Daoy (cell line): ENCODE measurements at places on chromosomes 11 and 22. TPM values are rescaled to one million over a fixed set of nuclear protein-coding genes. Genes with fewer than 3 reads are reported as not detected.

Gene OR5A1
- not detected in 2 replicates for total RNA-seq

Gene B4GALNT4
- 3.0 and 4.9 TPM in 2 replicates for total RNA-seq

Gene CLDN5
- total RNA-seq: 0.11 TPM in 1 of 2 replicates, not detected in the other

Gene KRTAP5-11
- not detected in 2 replicates for total RNA-seq

Gene MUC2
- not detected in 2 replicates for total RNA-seq

Gene GAL3ST3
- total RNA-seq: not detected in 2 replicates

Gene AAMDC
- total RNA-seq: 15.1 and 19.4 TPM in 2 replicates

Gene SMTNL1
- total RNA-seq: not detected in 2 replicates

Gene TRPM5
- total RNA-seq: 0.11 TPM in 1 of 2 replicates, not detected in the other

Gene SLC15A3
- 3.0 and 3.9 TPM in 2 replicates for total RNA-seq

DNA sequence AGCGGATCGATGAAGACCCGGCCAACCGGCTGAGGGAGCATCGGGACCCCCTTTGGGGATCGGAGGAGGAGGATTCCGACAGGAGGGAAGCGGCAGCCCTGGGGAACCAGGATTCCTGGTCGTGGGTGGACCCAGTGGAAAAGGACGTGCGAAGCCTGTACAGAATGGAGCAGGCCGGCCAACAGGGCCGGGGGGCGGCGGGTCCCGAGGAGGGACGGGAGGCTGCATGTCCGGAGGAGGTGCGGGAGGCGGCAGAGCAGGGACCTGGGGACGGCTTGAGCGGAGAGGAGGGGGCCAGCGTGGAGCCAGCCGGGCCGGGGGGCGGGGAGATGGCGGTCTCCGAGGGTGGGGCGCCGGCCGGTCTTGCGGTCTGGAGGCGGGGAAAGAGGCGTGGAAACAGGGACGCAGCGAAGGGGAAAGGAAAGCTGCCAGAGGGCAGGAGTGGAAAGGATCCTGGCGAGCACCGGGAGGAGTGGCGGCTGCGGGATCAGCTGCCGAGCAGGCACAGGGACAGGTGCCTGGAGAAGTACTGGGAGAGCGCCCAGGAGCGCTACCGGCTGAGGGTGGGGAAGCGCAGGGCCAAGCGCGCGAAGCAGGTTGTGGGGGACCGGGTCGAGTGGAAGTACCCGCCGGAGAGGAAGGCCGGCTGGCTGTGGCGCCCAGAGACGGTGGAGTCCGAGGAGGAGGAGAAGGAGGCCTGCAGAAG lies at the start of gene ANO5:
Gene ANO5, plus strand, starts transcription at position 444 of the 706 bp plus-strand sequence. CDS start 408 bp downstream, outside the sequence.
- DNase-seq: peak; percentile 73

- DNase-seq: no peak
Measured at GRCh38 chr11:83392556-83392955, 106.4 kb upstream of the CCDC90B start.

- DNase-seq: peak; percentile 90
Measured at GRCh38 chr11:33722590-33723234, 13.5 kb downstream of the CD59 start.

DNA sequence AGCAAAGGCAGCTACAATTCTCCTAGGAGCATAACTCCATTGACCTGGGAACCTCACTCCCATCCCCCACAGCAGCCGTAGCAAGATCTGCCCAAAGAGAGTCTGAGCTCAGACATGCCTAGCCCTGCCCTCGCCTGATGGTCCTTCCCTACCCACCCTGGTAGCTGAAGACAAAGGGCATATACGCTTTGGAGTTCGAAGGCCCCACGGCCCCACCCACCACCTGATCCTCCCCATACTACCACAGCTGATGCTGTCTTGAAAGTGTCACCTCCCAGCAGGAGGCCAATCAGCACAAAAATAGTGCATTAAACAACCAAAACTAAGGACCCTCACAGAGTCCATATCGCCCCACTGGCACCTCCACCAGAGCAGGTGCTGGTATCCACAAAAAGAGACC lies 22.6 kb upstream of the GNAZ start:
- DNase-seq: no peak

DNA sequence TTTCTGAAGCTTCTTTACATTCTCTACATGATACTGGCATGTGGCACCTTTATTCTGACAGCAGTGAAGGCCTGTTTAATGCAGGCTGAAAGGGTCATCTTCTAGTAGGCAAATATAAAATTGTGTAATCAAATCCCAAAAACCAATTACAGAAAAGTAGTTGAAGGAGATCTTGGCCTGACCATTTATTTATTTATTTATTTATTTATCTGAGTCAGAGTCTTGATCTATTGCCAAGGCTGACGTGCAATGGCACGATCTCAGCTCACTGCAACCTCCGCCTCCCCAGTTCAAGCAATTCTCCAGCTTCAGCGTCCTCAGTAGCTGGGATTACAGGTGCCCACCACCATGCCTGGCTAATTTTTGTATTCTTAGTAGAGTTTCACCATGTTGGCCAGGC lies 22.7 kb upstream of the CECR2 start:
- no peak for DNase-seq

DNA sequence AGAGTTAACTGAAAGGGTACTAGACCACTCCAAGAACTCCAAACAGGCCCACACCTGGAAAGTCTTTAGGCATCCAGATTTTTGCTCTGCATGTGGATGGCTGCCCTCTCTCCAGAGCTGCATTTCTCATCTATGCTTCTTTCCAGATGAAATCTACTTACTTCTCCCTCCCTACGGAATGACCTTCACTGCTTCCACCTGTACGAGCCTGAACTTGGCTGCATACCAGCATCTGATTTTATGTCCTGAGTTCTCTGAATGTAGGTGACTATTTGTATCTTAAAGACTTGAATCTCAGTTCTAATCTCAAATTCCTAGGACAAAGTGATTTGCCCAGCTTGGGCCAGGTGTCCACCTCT lies 13.3 kb downstream of the CELF1 start:
- DNase-seq: no peak

GRCh38 chr11:65967329-65967934 lies 5.9 kb downstream of the SART1 start:
- no peak for DNase-seq

DNA sequence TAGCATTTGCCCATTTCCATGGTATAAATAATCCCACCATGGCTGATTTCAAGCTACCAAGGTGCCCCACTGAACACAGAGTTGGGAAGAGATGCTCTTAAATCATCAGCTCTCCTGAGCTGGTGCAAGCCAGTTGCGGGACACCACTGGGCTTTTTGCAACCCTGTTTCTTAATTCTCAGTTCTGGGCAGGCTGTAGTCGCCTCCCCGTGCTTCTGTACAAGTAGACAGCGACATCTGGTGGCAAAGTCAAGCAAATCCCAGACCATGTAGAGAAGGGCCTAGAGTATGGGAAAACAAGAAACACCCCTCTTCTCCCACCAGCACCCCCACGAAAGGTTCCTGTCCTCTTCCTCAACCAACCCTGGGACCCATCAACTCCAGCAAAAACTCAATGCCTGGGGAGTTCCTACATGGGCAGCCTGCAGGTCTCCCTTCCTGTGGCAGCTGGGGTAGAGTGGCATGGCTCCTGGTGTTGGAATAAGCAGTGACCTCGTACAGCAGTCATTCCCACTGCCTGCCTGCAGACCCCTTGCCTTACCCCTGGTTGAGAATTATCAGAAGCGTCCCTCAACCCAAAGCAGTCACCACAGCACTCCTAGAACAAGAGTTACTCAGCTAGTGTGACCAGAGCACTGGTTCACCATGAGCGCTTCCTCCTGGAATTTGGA lies 68.4 kb downstream of the IGLL5 start:
- DNase-seq: peak; percentile 55

GRCh38 chr11:130088919-130089673 lies 19.4 kb downstream of the APLP2 start:
- no peak for DNase-seq

- no peak for DNase-seq
Measured at GRCh38 chr11:10317776-10318526, 13.1 kb downstream of the ADM start.

DNA sequence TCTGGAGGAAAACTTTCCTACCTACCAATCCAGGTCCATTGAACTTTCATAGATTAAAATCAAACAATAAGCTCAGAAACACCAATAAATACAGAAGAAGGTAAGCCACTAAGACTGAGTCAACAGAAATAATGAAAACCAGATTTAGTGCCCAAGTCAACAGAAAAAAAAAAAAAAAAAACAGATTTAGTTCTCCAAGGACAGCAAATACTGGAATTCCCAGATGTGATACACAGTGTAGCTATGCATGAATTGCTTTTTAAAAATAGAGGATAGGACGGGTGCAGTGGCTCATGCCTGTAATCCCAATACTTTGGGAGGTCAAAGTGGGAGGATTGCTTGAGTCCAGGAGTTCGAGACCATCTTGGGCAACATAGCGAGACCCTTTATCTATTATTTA lies 15.7 kb downstream of the DMC1 start:
- no peak for DNase-seq

- DNase-seq: no peak
Measured at GRCh38 chr11:2127482-2128129, 11.6 kb downstream of the IGF2 start.

- no peak for DNase-seq
Measured at GRCh38 chr11:65412271-65413076, 10.1 kb upstream of the NEAT1 start.

DNA sequence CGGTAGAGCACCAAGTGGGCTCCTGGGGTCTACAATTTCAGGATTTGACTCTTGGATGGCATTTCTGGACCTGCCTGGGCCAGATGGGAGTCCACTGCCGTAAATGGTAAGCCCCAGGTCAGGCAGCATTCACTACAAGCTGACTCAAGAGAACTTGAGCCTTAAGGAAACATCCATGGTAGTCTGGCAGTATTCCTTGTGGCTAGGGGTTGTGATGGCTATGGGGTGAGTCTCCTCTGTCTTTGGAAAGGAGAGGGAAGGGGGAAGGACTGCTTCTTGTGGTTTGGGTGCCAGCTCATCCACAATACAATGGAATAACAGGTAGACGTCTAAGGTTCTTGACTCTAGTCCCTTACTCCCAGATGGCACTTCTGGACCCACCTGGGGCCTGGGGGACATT lies 32.3 kb upstream of the POU2AF2 start:
- no peak for DNase-seq

DNA sequence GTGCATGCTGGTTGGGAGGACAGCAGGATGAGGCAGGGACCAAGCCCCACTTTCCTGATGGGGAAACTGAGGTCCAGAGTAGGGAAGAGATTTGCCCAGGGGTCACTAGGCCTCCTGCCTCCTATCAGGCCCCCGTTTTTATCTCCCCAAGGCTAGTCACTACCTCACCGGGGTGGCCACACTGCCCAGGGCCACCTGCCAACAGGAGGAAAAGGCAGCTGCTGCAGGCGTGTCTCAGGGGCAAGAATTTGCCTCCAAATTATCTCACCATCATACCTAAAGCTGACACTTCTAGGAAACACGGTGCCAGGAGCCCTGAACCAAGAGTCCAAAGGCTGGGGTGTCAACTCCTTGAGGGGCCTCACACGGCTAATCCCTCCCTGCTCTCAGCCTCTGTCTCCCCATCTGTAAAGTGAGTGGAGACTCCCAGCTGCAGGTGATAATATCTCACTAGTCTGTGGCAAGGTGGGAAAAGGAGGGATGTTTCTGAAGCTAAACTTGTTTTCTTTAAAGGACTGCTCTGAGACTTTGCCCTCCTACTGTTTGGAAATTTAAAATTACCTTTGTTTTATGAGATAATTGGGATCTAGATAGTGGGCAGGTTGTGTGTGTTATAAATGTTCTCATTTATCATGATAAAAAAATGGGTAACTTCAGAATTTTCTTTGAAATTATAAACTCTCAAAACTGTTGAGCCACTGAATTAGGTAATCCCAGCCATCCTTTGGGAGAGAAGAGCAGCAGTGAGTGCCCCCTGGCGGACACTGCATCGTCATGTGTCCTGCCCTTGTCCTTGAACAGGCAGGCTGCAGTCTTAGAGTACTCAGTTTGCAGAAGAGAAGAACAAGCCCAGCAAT lies 60.0 kb downstream of the MYO7A start:
- DNase-seq: peak; percentile 78

- no peak for DNase-seq
Measured at GRCh38 chr11:65692367-65692766, 19.7 kb upstream of the KAT5 start.

DNA sequence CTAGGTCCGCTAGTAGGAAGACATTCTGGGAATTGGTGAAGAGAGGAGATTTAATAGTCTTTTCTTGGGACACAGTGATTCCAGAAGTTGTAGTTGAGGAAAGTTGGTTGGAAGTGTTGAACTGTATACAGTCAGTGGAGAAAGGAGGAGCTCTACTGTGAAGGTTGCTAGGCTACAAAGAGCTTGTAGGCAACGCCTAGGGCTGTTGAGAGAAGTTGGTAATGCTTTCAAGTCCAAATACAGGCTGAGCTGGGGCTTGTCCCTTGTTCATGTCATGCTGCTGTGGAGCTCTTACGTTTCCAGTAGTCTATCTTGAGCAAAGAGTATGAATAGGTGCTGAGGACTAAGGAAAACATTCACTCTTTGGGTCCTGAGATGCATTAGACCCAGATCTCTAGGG lies 1.1 kb downstream of the TBCEL start:
- DNase-seq: no peak

DNA sequence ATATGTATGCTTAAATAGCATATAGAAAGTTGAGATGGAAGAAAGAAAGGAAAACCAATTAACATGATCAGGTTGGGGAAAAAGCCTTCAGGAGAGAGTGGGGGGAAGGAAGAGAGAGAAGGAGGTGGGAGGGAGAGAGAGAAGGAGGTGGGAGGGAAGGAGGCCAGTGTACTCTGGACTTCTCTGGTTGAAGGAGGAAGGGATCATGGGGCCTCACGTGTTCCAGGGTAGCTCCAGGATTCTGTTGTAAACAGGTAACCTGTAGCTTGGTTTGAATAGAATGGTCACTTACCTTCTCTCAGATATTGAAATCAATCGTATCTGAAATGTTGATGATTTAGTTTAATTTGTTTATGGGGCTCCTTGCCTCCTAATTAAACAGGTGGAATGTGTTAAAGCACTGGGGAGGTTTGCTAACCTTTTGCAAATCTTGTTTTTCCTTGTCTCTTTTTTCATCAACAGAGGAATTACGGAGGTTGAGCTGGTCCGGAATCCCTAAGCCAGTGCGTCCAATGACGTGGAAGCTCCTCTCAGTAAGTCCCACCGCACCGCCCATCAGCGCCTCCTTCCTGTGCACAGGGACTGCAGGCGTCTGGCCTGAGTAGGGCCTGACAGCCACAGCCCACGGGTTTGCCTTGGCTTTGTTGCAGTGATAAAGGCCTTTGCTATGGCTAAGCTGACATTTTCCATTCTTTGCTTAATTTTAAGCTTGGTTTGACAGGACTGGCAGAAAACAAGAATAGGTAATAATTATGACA lies 115.9 kb downstream of the TBC1D22A start:
- no peak for DNase-seq

GRCh38 chr22:29885610-29886009 lies 2.6 kb downstream of the MTMR3 start:
- no peak for DNase-seq

DNA sequence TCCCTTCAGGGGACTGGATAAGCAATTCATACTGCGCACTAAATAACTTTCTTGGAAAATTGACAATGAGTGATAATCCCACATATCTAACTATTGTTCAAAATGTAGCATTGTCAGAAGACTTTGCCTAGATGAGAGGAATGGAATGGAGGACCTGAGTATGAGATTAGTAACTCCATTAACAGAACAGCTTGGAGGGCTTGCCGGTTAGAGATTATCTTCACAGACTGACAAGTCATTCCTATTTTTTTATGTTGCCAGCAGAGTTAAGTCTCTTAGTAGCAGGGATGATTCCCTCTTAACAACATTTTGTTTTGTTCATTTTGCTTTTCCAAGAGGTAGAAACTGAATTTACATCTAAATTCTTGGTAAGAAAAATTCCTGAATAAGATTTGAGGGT lies 7.1 kb upstream of the BACE1-AS start:
- no peak for DNase-seq

- DNase-seq: no peak
Measured at GRCh38 chr11:63896071-63896470, 20.9 kb downstream of the RCOR2 start.
